ENCODE measurements at places on chromosomes 16 and 17.

- DNase-seq = no peak
- no peaks in the 10 kb centered on the region for H3K36me3 ChIP-seq
- H3K4me1 ChIP-seq = no peaks in the 10 kb centered on the region
Observed at GRCh38 chr17:64339516-64340490, 50.9 kb downstream of the PECAM1 start.

DNA sequence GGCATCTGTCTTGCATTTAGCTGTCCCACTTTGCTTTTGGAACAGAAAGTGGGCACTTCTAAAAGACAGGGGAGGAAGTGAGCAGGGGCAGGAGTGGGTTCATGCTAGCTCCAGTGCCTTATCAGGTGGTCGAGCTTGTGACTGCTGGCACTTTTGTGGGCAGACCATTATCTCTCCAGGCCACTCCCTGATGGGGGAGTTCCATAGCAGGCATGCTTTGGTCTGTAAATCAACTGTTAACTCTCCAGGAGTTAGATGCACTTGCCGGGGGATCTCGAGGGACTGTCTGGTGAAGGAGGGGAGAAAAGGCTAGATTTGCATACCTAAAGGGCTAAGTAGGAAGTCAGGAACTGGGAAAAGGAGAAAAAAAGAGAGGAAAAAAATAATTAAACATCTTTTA, 9.3 kb upstream of the CARD14 start:
- H3K4me3 ChIP-seq = no peak overlapping the region
- no peak for DNase-seq
- no peaks in the 10 kb centered on the region for H3K27me3 ChIP-seq

GRCh38 chr17:65312718-65313377, 175.7 kb downstream of the RGS9 start:
- no peak overlapping the region for H3K27ac ChIP-seq
- DNase-seq = no peak
- no peaks in the 10 kb centered on the region for H3K4me1 ChIP-seq
- H3K36me3 ChIP-seq = no peaks in the 10 kb centered on the region
- no peak overlapping the region for H3K4me3 ChIP-seq

DNA sequence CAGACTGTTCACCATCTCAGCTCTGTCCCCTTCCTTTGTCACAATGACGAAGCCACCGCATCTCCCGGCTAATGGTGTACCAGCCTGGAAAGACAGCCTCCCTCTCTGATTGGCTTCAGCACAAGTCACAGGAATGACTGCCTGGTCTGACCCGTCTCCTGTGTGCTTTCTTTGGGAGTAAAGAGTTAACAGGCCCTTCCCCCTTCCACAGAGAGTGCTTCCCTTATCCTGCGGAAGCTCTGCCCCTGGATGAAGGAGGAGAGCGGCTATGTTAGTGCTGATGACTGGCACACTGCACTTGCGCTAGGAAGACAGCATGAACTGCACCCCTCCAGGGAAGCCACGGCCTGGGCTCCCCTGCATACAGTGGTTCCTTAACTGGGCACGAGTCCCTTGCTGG, 11.3 kb downstream of the USB1 start:
- H3K4me3 ChIP-seq = no peak overlapping the region
- H3K27ac ChIP-seq = no peak overlapping the region
- H3K36me3 ChIP-seq = peaks cover 30% of the 10 kb centered on the region
- H3K4me1 ChIP-seq = no peaks in the 10 kb centered on the region
- H3K27me3 ChIP-seq = no peaks in the 10 kb centered on the region

GRCh38 chr16:23121024-23121423, 28.2 kb downstream of the USP31 start:
- no peak for DNase-seq
- peak overlapping the region; percentile 32 for H3K4me3 ChIP-seq

GRCh38 chr16:72125635-72126428, 32.2 kb downstream of the DHX38 start:
- no peak for DNase-seq
- H3K36me3 ChIP-seq = no peaks in the 10 kb centered on the region
- no peak overlapping the region for H3K4me3 ChIP-seq

- H3K27ac ChIP-seq = no peak overlapping the region
- no peak for DNase-seq
- H3K4me1 ChIP-seq = no peaks in the 10 kb centered on the region
- no peak overlapping the region for H3K4me3 ChIP-seq
- no peaks in the 10 kb centered on the region for H3K36me3 ChIP-seq
Observed at GRCh38 chr16:86074651-86075487, 175.9 kb downstream of the IRF8 start.

DNA sequence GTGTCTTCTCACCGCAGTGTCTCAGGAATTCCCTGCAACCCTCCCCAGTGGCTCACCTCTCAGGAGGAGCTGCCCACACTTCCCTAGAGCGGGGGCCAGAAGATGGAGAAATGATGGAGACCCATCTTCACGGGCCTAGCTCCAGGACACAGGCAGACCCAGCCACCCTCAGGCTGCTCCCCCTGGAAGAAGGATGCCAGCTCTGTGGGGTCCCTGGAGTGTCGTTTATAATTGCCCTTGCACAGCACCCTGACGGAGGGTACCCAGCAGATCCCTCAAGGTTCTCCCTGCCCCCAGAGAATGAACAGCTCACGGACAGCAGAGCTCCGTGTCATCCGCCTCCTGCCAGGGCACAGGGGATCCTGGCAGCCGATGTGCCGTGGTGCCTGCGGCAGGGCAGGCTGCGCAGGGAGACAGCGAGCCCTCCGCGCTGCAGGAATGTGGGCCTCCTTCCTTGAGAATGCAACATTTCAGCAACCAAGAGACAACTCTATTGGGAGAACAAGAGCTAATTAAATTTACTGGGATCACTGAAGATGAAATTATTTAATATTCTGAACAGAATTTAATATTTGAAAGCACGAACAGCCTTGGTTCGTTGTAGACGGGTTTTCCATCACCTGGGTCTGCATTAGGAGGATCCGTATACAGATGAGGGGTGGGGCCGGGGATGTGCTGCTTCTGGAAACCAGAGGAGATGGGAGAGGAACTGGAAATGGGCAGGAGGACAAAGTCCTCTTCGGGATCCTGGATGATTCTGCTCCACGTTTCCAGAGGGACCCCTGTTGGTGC, 21.0 kb upstream of the RBFOX3 start:
- no peaks in the 10 kb centered on the region for H3K36me3 ChIP-seq
- DNase-seq = no peak
- no peak overlapping the region for H3K27ac ChIP-seq
- no peaks in the 10 kb centered on the region for H3K27me3 ChIP-seq
- no peaks in the 10 kb centered on the region for H3K4me1 ChIP-seq
- H3K4me3 ChIP-seq = no peak overlapping the region

- no peak overlapping the region for H3K4me3 ChIP-seq
- no peak overlapping the region for H3K27ac ChIP-seq
- H3K27me3 ChIP-seq = no peaks in the 10 kb centered on the region
- no peaks in the 10 kb centered on the region for H3K36me3 ChIP-seq
- DNase-seq = no peak
- no peaks in the 10 kb centered on the region for H3K4me1 ChIP-seq
Observed at GRCh38 chr17:9435165-9435564, 140.5 kb downstream of the STX8 start.

DNA sequence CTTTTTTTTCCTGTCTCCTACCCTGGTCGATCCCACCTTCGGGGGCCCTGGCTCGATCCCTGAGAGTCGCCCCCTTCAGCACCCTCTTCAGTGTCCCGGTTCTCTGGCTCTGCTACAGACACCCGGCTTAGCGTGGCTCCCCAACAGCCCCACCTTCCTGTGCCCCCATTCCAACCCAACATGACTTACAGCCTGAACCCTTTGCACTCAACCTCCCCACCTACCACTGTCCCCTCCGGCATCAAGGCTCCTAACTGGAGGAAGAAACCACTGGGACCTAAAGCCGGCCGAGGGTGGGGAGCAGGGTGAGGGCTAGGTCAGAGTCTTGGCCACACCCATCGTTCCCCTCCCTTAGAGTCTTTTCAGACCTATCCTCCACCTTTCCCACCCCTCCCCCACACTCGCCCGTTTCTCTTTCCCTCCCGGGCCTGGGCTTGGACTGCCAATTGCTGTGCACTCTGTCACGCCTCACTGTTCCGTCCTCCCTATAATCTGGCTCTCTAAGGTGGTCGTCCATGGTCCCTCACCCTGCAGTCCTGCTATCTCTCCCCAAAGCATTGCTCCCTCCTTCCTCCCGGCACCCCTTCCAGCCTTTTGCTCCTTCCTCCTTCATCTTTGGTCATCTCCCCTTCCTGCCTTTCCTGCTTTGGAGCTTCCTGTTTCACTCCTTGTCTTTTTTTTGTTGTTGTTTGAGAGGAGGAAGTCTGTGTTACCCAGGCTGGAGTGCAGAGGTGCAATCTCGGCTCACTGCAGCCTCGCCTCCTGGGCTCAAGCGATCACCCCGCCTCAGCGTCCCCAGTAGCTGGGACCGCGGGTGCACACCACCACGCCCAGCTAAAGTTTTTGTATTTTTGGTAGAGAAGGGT, 890 bp upstream of the CLDN7 start:
- H3K27me3 ChIP-seq = peaks cover 17% of the 10 kb centered on the region
- H3K27ac ChIP-seq = no peak overlapping the region
- H3K4me3 ChIP-seq = peak overlapping the region; percentile 53
- peaks cover 13% of the 10 kb centered on the region for H3K4me1 ChIP-seq
- H3K36me3 ChIP-seq = no peaks in the 10 kb centered on the region

GRCh38 chr17:9498490-9498889, 77.1 kb downstream of the STX8 start:
- no peak overlapping the region for H3K27ac ChIP-seq
- H3K36me3 ChIP-seq = peaks cover 20% of the 10 kb centered on the region
- DNase-seq = no peak
- no peak overlapping the region for H3K4me3 ChIP-seq
- no peaks in the 10 kb centered on the region for H3K27me3 ChIP-seq
- no peaks in the 10 kb centered on the region for H3K4me1 ChIP-seq

GRCh38 chr16:67716097-67716496, 3.0 kb downstream of the GFOD2 start:
- DNase-seq = no peak
- no peaks in the 10 kb centered on the region for H3K36me3 ChIP-seq
- no peak overlapping the region for H3K27ac ChIP-seq
- H3K27me3 ChIP-seq = no peaks in the 10 kb centered on the region
- H3K4me3 ChIP-seq = no peak overlapping the region

- peak overlapping the region; percentile 16 for H3K4me3 ChIP-seq
- H3K27me3 ChIP-seq = no peaks in the 10 kb centered on the region
- peaks cover 31% of the 10 kb centered on the region for H3K4me1 ChIP-seq
- H3K36me3 ChIP-seq = peaks cover 24% of the 10 kb centered on the region
- DNase-seq = peak; percentile 86
- peak overlapping the region; percentile 94 for H3K27ac ChIP-seq
Observed at GRCh38 chr17:1779571-1780131, 17.8 kb downstream of the SERPINF1 start.

DNA sequence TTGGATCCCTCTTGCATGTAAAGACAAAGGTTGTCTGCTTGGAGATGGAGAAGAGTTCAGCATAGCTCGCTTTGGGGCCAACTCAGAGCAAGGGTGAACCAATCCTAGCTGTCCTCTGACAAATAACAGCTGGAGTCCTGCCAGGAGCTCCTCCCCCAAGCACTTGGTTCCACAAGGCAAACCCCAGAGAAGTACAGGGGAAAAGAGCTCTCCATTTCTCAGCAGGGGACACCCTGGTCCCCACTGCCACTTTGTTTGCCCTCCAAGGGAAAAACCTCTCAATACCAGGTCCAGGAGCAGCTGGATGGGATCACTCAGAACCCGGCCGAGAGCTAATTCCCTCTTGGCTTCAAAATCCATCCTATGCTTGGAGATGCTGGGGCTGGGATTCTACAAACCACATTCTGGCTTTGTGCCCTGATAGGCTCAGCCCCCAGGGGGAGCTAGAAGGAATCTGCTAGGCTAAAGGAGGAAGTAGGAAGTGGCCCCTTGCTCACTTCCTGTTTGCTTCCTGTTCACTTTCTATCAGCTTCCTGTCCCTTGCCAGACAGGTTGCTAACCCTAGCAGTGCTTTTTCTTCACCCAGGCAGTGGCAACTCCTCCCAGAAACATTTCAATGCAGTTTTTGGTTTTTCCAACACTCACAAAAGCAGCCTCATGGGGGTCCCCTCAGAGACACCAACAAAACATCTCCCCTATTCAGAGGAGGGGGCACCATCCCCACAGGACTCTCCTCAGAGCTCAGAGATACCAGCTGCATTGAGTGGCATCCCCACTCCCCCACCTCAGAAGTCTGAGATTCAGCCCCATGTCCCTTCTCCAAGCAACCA, 30.7 kb downstream of the CDRT4 start:
- no peaks in the 10 kb centered on the region for H3K27me3 ChIP-seq
- peaks cover 7% of the 10 kb centered on the region for H3K36me3 ChIP-seq
- H3K27ac ChIP-seq = no peak overlapping the region
- DNase-seq = no peak
- H3K4me1 ChIP-seq = no peaks in the 10 kb centered on the region

GRCh38 chr16:72427783-72428331, 255.9 kb upstream of the PMFBP1 start:
- no peaks in the 10 kb centered on the region for H3K27me3 ChIP-seq
- H3K36me3 ChIP-seq = no peaks in the 10 kb centered on the region
- H3K4me3 ChIP-seq = no peak overlapping the region
- no peaks in the 10 kb centered on the region for H3K4me1 ChIP-seq

DNA sequence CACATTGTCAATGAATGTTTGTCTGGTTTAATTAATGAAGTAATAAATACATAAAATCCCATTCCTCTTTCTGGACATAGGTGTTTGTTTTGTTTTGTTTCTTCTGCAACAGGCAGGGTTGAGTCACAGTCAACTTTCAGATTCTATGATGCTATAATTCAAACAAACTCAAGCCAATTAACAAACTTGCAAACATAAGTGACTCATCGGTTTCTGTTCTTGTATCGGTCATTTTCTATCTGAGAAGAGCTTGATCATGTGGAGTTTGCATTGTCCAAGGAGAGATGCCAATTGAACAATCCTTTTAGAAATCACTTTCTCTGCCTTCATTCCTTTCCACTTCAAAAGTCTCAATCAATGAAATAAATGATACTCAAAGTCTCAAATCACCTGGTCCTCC, 294.2 kb upstream of the C16orf82 start:
- no peak overlapping the region for H3K4me3 ChIP-seq
- DNase-seq = no peak
- H3K27me3 ChIP-seq = no peaks in the 10 kb centered on the region
- no peaks in the 10 kb centered on the region for H3K36me3 ChIP-seq
- no peaks in the 10 kb centered on the region for H3K4me1 ChIP-seq
